ENCODE measurements at places on chromosomes 11 and 22.

DNA sequence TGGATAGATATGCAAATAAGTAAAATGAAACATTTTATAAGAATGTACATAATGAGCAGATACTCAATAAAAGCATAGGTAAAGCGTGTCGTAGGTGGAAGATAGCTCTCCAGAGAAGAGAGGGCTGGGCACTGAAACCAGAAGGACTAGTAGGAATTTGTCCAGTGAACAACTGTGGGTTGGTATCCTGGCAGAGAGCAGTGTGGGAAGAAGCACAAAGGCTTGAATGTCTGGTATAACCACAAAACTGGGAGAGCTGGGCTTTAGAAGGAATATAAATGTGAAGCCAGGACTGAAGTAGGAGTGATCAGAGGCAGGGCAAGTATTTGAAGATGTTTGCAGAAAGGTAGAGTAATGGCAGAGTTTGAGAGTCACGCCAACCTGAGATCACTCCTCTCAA lies 33.1 kb upstream of the CARD16 start:
- no peak for DNase-seq

- DNase-seq, result no peak
These were observed 10.9 kb downstream of the NUP160 start for GRCh38 chr11:47837292-47837691.

DNA sequence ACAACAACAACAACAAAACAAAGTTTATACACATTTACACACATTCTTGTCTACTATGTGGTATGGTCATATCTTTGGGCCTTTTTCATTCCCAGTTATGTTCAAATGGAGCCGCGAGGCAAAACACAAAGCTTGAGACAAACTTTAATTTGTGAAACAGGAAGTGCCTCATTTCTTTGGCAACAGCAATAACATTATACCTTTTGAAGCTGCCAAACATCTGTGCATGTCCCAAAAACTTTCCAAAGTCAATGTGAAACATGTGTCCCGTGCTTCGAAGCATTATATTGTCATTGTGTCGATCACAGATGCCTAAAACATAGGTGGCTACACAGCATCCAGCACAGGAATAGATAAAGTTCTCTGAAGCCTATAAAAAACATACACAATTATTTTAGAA lies 25.0 kb upstream of the RPS13 start:
- DNase-seq, result no peak

DNA sequence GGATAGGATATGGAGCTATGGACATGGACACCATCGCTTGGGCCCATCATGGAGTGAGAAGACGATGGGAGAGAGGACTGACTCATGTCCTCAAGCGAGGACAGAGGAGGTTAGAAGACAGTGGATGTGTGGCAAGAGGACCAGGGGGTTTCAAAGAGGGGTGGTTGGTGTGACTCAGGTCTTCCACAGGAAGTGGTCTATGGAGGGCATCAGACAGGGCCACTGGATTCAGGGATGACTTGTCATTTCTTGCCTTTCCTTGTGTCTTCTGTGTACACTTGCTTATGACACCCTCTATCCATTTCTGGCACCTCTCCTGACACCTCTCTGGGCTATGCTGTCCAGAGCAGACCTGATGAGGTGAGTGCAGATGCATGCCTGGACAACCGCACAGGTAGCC lies 115.4 kb downstream of the OSBP2 start:
- DNase-seq, result no peak

GRCh38 chr11:45146072-45147016 lies at the start of gene PRDM11:
PRDM11 (plus strand) TSS chr11:45146639; CDS start chr11:45181767, 35,128 bp downstream.
- peak; percentile 34 for DNase-seq

DNA sequence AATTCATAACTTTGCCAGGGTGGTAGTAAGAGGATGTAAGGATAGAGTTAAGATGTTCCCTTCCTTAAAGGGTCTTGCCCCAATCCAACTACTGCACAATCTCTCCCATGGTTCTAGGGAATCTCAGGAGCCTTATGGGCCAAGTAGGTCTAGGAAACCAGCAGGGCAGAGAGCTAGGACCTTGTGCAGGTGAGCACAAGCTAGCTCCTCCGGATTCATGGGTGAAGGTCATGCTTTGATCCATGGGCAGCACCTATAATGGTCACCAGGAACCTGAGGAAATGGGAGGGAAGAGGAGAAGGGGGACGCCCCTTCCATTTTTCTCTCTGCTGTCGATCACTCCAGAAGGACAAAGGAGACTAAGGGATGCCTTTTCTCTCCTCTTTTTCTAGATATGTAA lies 16.8 kb downstream of the KCNJ11 start:
- DNase-seq, result no peak

GRCh38 chr22:30226192-30226832 lies 20.2 kb downstream of the LIF start:
- DNase-seq, result no peak

DNA sequence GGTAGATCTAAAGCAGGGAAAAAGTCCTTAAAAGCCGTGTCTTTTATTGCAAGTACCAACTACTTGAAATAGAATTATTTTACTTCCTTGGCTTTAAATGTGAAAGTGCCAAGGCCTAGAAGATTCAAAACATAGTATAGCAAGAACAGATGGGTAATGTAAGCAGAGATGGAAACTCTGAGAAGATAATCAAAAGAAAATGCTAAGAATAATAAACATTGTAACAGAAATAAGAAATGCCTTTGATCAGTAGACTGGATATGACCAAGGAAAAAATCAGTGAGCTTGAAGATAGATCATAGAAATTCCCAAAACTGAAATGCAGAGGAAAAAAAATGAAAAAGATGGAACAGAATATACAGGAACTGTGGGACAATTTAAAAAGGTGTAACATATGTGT lies 113.1 kb downstream of the BLID start:
- no peak for DNase-seq

DNA sequence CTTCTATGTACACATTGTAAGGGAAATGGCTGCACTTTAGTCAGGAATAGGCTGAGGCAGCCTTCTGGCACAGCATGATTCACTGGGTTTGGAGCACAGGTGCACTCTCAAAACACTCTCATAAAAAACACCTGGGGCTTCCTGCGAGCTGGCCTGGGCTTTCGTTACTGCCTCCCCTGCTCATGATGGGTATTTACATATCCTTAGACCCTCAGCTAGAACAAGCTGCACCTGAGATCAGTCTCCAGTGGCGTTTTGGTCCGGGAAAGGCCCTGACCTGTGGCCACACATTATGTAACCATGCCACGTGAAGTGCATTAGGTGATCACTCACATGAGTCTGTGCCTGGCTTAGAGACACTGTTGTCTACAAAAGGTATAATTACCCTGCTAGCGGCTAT lies 321.7 kb downstream of the TMEM135 start:
- DNase-seq, result no peak

GRCh38 chr22:22810018-22810427 lies 77.6 kb upstream of the IGLL5 start:
- peak; percentile 5 for DNase-seq

GRCh38 chr11:46300270-46300669 lies 22.8 kb downstream of the CREB3L1 start:
- DNase-seq, result no peak

GRCh38 chr22:38485783-38486182 lies 17.9 kb downstream of the KDELR3 start:
- DNase-seq, result no peak

GRCh38 chr11:60991457-60991856 lies 20.0 kb downstream of the CD6 start:
- DNase-seq, result no peak

GRCh38 chr11:123069908-123070821 lies 8.2 kb upstream of the HSPA8 start:
- no peak for DNase-seq

- no peak for DNase-seq
These were observed 377.2 kb downstream of the MN1 start for GRCh38 chr22:27424319-27424718.

DNA sequence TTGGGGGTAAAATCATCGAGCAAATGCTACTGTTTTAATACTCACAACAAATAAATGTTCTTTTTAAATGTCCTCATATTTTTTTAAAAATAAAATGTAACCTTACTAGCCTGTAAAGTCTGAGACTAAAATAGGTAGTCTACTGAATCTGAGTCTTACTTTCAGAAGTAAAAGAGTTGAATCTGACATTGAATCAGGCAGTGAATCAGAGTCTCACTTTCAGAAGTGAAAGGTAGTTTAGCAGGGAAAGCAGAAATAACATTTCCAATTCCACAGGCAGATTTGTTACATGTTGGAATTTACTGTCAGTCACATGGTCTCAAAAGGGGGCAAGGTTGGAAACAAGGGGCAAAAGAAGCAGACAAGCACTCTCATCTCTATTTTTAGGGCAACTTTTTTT lies 143.0 kb downstream of the ELP4 start:
- DNase-seq, result no peak

GRCh38 chr11:36617543-36618362 lies 19.7 kb upstream of the RAG2 start:
- DNase-seq, result no peak

GRCh38 chr11:133399855-133400625 lies 132.3 kb downstream of the OPCML start:
- DNase-seq, result no peak

- no peak for DNase-seq
These were observed 14.3 kb upstream of the EFCAB6 start for GRCh38 chr22:43826142-43827002.

- DNase-seq, result no peak
These were observed 1.3 kb downstream of the TBRG1 start for GRCh38 chr11:124623861-124624525.

DNA sequence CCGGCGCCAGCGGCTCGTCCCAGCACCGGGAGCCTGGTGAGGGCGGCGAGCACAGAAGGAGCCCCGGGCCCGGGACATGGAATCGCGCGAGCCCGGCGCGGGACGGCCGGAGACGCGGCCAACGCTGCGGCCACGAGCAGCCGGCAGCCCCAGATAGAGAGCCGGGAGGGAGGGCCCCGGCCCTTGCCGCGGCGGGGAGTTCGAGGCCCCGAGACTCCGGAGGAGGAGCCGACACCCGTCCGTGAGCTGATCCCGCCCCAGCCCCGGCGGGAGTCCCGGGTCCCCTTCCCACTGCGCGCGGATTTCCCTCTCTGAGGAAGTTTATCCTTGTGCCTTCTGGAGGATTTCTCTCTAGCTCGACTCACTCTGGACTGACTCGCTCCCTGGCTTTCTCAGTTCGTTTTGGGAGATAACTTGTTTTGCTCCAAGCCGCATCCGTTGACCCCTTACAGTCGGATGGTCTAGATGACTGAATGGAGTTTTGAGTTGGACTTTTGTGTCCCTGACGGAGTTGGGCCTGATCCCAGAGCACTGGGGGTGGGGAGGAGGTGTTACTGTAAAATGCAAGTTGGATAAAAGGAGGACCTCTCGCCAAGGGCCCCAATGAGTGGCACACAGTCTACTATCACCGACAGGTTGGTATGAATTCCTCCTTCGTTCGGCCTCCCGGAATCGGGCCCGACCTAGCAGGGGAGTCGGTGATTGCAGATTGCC lies 585 bp downstream of the ARHGEF12 start:
- DNase-seq, result no peak

GRCh38 chr22:27019827-27020226 lies 362.4 kb downstream of the MIAT start:
- DNase-seq, result no peak

GRCh38 chr11:69355346-69355940 lies 61.5 kb downstream of the MYEOV start:
- no peak for DNase-seq

GRCh38 chr11:35536470-35536869 lies 11.1 kb upstream of the PAMR1 start:
- no peak for DNase-seq

GRCh38 chr22:44685384-44686056 lies 16.5 kb upstream of the PRR5 start:
- no peak for DNase-seq

DNA sequence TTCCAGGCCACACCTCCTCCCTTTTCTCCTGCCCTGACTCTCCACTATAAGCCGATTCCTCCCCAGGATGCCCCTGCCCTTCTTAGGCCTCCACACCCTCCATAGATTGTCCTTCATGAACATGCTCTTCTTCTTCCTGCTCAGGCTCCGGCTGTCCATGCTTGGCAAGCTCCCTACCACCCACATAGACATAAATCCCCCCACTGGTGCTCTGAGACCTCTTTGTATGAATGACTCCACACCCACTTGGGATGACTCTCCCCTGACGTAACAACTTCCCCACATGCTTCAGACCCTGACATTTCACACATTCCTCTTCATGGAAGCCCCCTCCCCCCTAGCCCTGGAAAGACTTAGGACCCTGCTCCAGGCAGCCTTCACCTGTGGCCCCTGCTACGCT lies 542.5 kb upstream of the LARGE1 start:
- no peak for DNase-seq

DNA sequence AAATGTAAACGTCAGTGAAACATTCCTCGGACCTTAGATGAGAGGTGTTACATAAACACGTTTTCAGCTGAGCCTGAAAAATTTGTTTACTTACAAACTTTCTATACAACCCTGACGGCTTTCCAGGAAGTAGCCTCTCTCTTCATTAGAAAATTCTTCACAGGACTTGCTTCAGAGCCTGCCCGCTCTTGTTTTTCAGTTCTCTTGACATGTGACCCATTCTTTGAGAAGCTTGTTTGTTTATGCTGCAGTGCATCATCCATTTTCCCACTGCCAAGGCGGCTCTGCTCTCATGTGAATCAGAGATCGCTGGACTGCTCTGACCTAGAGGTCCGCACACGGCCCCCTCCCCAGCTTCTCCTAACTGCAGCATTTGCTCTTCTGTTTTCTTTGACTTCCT lies 47.9 kb upstream of the ARHGAP42 start:
- DNase-seq, result peak; percentile 31

DNA sequence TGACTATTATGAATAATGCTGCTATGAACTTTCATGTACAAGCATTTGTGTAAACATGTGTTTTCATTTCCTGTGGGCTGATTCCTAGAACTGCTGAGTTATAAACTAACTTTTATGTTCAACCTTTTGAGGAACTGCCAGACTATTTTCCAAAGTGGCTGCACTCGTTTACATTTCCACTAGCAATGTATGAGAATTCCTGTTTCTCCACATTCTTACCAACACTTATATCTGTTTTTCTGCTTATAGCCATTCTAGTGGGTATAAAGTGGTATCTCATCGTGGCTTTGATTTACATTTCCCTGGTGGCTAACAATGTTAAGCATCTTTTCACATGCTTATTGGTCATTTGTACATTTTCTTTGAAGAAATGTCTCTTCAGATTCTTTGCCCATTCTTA lies 35.2 kb upstream of the SCUBE2 start:
- no peak for DNase-seq

- no peak for DNase-seq
These were observed 5.9 kb upstream of the OR52L1 start for GRCh38 chr11:5992604-5993251.

GRCh38 chr11:96322775-96323641 lies 20.0 kb downstream of the MAML2 start:
- no peak for DNase-seq

- no peak for DNase-seq
These were observed 128.4 kb downstream of the CCDC81 start for GRCh38 chr11:86503131-86503530.
